Panc1 (cell line): ENCODE measurements at places on chromosomes 16 and 17. TPM values are rescaled to one million over a fixed set of nuclear protein-coding genes. Genes with fewer than 3 reads are reported as not detected.

Gene ABCC11
- total RNA-seq: not detected

Gene ALDH3A1
- 0.21 TPM for total RNA-seq

Gene NPTX1
- total RNA-seq: 1.1 TPM

Gene CHRNE
- total RNA-seq: 0.13 TPM

Gene SLC5A11
- 0.13 TPM for total RNA-seq

Gene EMC8
- 39.1 TPM for total RNA-seq

Gene SOX8
- total RNA-seq: 1.8 TPM

Gene ZFPM1
- 3.9 TPM for total RNA-seq

Gene ST6GALNAC1
- total RNA-seq: 0.15 TPM

Gene KRTAP3-2
- not detected for total RNA-seq

Gene RHOT2
- total RNA-seq: 195 TPM

Gene C1QL1
- total RNA-seq: 9.5 TPM

Gene KRTAP4-9
- not detected for total RNA-seq

Gene SLC16A13
- 13.1 TPM for total RNA-seq

Gene CDT1
- 39.9 TPM for total RNA-seq

Gene NOD2
- total RNA-seq: not detected

Gene PABPN1L
- total RNA-seq: not detected

Gene MYO19
- total RNA-seq: 88.0 TPM

Gene PDIA2
- 1.1 TPM for total RNA-seq

Gene KRT27
- not detected for total RNA-seq

Gene AOC3
- 0.21 TPM for total RNA-seq

Gene RNF213
- total RNA-seq: 230 TPM
